CD14-positive monocyte (primary cell): ENCODE measurements at places on chromosomes 1 and 21. TPM values are rescaled to one million over a fixed set of nuclear protein-coding genes. Genes with fewer than 3 reads are reported as not detected.
A peak's percentile ranks its signal among the peaks of the same experiment; 100 is the strongest.

OBSCN gene
- 1.5 TPM in 2 replicates for polyA plus RNA-seq

IFNAR1 gene
- polyA plus RNA-seq, result 95.3 TPM

PROK1 gene
- not detected for polyA plus RNA-seq

DNA sequence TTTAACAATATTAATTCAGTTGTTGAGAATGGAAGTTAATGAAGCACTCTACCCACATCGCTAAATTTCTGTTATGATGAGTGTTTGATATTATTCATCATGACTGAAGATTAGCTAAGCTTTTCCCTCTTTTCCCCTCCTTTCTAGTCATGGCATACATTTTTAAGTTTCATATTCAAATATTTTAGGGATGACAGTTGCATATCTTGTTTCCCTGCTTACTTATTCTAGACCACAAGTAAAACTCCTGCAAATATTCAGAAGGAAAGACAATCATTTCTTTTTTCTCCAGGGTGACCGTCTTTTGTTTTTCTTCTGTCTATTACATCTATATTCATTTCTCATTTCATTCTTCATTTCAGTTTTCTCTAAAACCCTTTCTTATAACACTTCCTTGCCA is 906.0 kb downstream of the ADGRL2 start:
- H3K4me3 ChIP-seq, result no peak overlapping the region
- no peaks in the 10 kb centered on the region for H3K4me1 ChIP-seq
- no peak for DNase-seq
- no peak overlapping the region for H3K27ac ChIP-seq

DNA sequence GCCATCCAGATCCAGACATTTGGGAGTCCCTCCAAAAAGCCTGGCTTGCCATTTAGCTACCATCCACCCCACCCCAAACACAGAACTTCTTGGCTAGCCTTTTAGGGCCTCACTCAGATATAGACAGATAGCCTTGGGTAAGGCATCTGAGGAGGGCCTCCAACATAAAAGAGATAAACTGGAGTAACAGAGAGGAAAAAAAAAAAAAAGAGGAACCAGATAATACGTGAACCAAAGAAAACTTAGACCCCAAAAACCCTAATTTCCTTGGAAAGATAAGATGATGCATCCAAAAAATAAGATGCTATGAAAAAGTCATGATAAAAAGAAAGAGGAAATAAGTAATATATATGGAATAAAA is 19.8 kb upstream of the LSS start:
- no peaks in the 10 kb centered on the region for H3K27me3 ChIP-seq
- DNase-seq, result no peak
- no peaks in the 10 kb centered on the region for H3K4me1 ChIP-seq
- no peak overlapping the region for H3K4me3 ChIP-seq
- H3K36me3 ChIP-seq, result peaks cover 92% of the 10 kb centered on the region
- H3K27ac ChIP-seq, result peak overlapping the region; percentile 3

- no peaks in the 10 kb centered on the region for H3K27me3 ChIP-seq
- H3K4me1 ChIP-seq, result peaks cover 61% of the 10 kb centered on the region
- peak overlapping the region; percentile 96 for H3K27ac ChIP-seq
- H3K36me3 ChIP-seq, result peaks cover 50% of the 10 kb centered on the region
- DNase-seq, result no peak
These were observed 39.4 kb downstream of the EIF2D start for GRCh38 chr1:206572835-206573234.

- no peak overlapping the region for H3K27ac ChIP-seq
- no peak overlapping the region for H3K4me3 ChIP-seq
- H3K27me3 ChIP-seq, result no peaks in the 10 kb centered on the region
- H3K4me1 ChIP-seq, result no peaks in the 10 kb centered on the region
- no peak for DNase-seq
These were observed 23.2 kb upstream of the PRDX6 start for GRCh38 chr1:173453982-173454381.
